Brain microvascular endothelial cell (primary cell): ENCODE measurements at places on chromosomes 1 and 21.

DNA sequence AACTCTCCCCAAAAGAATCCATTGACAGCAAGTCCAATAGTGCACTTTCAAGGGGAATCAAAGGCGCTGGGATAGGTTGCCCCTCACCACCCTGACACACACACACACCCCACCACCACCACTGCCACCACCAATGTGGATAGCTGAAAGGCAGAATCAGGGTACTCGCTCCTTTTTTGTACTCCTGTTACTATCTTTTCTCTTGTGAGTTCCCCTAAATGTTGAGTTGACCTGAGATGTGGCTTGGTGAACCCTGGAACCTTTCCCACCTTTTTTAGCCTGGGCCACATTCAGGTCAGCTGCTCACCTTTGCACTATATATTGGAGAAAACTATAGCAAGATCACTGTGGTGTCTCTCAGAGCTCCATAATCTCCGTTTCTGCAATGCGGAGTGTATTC lies 3.9 kb downstream of the S100A8 start:
- no peak for DNase-seq

DNA sequence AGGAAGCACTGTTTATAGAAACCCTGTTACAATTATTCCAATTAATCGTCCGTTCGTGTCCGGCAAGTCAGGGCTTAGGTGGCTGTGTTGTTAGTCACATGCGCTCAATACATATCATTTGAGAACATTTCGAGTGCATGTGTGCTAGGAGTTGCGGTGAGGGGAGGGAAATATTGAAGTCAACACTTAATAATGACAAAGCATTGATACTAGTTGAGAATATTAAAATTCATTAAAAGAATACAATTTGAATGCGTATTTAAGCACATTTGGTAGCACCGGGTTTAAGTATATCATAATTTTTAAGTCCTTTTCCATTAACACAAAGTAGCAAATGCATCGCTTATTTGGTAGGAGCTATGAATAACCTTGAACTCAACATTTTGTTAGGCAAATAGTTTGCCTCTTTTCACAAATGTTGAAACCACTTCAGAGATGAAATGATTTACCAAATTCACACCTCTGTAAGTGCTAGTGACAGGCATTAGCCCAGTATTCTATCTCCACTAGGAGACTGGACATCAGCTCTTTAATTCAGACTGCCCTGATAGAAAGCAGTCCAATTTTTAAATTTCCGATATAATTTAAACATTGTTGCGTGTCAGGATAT lies 1.1 kb upstream of the SERBP1 start:
- no peak for DNase-seq

DNA sequence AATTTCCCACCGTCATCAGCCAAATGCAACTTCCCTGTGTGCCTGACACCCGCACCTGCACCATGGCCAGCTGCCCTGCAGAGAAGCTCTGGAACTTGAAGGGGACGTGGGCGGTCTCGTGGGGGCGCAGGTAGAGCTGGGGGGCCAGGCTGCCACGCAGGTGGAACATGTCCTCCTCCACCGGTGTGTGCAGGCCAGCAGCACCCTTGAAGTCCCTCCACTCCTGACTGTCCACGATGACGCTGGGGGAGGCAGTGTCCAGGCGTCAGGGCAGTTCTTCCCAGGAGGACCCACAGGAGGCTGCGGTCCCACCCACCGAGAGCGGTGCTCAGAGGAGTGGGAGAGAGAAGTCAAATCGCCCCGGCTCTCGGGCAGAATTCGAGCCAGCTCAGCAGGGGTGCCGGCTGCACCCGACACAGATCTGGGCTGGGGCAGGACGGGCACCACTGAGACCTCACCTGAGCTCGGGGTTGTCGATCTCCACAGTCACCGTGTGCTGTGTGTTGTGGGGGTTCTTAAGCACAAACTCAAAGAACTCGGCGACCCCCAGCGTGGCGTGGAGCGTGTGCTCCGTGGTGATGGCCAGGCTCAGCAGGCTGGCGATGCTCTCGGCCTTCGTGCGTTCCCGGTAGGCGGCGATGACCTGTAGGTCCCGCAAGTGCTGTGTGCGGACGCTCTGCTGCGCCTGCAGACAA lies 117.7 kb downstream of the NPHP4 start:
- no peak for DNase-seq

DNA sequence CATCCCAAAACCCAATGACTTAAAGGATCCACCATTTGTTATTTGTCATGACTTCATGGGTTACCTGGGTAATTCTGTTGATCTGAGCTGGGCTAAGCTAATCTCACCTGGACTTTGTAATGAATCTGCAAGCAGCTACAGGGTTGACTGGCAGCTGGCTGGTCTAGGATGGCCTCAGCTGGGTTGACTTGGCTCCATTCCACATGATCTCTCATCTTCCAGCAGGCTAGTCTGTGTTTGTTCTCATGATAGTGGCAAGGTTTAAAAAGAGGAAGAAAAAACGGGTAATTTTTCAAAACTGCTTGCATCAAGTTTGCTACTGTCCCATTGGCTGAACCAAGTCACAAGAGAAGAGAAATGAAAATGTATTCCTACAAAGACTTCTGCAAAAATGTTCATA lies 24.8 kb upstream of the ZMYM4 start:
- no peak for DNase-seq

DNA sequence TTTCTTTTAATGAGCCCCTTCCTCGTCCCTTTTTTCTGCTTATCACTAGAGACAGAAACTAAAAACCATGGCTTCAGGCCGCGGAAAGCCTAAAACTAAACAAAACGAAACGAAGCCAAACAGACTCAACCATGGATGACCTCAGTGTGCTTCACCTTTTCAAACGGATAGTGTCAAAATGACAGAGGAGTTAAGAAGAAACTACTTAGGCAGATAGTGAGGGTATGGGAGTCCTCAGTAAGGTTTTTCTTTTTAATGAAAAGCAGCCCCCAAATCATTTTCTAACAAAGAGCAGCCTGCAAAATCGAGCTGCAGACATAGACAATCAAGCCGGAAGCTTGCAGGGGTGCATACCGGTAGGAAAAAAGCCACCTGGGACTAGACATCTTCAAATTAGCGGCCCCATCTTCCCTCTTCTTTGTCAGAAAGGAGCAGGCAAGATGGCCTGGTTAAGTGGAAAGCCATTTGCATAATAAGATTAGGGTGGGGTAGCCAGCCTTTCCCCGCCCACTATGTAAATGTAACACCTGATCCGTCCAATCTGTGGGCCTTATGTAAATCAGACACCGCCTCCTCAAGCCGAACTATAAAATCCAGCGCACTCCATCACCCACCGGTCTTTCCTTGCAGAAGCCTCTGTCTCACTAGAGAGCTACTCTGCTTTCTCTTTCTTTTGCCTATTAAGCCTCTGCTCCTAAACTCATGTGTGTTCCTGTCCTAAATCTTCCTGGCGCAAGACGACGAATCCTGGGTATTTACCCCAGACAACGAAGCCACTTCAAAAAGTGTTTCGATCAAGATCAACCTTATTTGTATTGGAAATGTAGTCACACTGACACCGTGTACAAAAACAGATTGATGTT lies 6.2 kb upstream of the ERO1B start:
- no peak for DNase-seq

GRCh38 chr21:25578056-25578961 lies 29.0 kb downstream of the MRPL39 start:
- no peak for DNase-seq

DNA sequence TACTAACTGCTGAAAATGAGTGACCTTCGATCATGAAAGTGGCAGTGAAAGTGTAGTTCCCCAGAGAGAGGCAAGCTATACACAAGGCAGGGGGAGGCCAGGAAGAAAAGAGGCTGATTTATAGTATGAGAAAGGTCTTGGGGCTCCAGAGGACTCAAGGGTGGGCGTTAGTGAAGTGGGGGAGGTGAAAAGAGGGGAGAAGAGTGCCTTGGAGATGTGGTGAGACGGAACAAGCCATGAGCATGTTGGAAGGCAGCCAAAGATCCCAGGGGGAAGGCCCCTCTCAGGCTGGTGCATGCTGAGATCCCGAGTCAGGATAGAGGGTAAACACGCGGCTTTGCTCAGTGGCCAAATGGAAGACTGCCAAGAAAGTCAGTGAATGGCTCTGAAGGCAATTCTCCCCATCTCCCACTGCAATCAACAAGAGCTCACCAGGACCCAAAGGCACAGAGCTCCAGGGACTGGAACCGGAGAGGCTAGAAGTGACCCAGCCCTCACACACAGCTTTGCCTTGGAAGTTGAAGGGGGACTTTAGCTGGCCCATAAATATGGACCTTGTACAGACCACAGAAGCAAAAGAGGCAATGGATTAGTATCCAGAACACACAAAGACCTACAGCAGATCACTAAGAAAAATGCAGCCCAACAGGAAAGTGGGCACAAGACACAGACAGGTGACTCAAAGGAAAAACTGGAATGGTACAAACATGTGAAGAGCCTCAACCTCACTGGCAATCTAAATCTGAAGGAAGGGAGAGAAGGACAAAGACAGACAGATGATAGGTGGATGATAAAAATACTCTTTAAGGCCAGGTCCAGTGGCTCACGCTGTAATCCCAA lies 49.6 kb downstream of the HSF2BP start:
- DNase-seq, result peak; percentile 69

- no peak for DNase-seq
These were observed 3.2 kb downstream of the NRDC start for GRCh38 chr1:51875291-51875772.

GRCh38 chr1:76336931-76337371 lies 262.4 kb downstream of the ST6GALNAC3 start:
- DNase-seq, result peak; percentile 86

DNA sequence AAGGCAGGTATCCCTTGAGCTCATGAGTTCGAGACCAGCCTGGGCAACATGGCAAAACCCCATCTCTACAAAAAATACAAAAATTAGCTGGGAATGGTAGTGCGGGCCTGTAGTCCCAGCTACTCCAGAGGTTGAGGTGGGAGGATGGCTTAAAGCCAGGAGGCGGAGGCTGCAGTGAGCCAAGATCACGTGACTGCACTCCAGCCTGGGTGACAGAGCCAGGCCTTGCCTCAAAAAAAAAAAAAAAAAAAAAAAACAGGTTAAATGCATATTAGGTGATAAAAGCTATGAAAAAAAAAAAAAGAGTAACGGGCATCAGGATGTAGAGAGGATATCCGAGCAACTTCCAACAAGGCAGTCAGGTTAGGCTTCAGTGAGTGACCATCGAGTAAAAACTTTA lies 2.8 kb upstream of the SRRM1 start:
- no peak for DNase-seq

GRCh38 chr1:45322486-45323040 lies 4.1 kb upstream of the HPDL start:
- DNase-seq, result no peak

DNA sequence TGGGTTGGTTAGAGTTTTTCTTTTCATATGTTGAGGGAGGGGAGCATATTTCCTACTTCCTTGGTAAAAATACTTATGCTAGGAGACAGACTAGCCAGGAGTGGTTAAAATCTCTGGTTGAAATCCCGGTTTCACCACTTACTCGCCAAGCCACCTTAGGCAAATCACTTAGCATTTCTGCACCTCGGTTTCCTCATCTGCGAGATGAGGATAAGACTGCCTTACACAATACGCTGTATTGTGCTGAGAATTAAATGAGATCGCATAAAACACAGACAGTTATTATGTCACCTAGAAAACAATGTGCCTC lies 1.4 kb downstream of the IFFO2 start:
- no peak for DNase-seq

DNA sequence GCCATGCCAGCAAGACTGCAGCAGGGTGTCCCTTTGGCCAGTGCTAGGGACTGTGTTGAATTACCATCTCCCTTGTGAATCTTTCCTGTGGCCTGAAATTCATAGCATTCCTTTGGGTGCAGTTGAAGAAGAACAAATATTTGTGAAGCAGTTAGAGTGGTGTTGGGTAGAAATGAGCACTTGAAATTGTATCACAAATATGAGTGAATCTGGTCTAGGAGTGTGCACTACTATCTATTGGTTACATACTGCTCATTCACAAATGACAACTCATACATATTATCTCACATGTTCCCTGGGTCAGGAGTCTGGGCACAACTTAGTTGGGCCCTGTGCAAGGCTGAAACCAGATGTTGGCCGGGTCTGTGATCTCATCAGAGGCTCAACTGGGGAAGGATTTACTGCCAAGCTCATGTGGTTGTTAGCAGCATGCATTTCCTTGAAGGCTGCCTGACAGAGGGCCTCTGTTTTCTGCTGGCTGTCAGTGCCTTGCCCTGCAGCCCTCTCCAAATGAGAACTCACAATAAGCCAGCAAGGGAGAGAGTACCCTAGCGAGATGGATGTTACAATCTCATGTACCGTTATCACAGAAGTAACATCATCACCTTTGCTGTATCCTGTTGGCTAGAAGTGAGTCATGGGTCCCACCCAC lies 23.8 kb downstream of the AJAP1 start:
- peak; percentile 34 for DNase-seq

DNA sequence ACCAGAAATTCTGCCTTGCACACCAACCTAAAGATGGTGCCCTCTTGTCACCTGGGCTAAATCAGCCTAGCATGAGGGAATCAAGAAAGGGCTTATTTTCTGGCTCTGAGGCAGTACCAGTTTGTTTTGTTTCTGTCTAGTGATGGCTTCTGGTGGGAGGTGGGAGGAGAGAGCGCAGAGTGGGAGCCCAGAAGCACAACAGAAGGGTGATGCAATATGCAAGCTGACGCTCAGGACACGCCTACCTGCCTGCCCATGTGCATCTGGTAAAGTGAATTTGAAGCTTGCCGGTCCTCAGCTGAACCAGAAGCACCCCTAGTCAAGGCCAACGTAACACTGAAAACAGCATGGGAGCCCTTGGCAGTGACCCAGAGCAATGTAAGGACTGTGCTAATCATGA lies 138.4 kb upstream of the TIAM1 start:
- no peak for DNase-seq

DNA sequence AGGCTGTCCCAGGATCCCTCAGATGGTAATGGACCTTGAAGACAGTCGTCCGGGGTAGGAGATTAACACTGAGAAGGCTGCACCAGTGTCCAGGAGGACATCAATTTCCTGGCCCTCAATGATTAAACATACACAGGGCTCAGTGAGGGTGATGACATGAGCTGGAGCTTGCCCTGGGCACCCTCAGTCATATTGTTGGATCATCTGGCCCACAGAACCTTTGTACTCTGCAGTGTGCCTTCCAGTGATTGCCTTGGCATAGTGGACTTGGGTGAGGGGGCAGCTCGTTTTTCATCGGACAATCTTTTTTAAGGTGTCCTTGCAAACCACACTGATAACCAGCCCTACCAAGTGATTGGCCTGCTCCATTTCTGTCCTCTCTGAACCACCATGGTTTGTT lies 111.1 kb upstream of the SGIP1 start:
- DNase-seq, result no peak

- no peak for DNase-seq
These were observed 170.7 kb downstream of the PSMG1 start for GRCh38 chr21:39012326-39013230.
